Stimulated activated naive CD4-positive, alpha-beta T cell treated with Interleukin-2 at 50 U/mL for 16 hours (primary cell): ENCODE measurements at places on chromosomes 12 and 14.
A peak's percentile ranks its signal among the peaks of the same experiment; 100 is the strongest.

DNA sequence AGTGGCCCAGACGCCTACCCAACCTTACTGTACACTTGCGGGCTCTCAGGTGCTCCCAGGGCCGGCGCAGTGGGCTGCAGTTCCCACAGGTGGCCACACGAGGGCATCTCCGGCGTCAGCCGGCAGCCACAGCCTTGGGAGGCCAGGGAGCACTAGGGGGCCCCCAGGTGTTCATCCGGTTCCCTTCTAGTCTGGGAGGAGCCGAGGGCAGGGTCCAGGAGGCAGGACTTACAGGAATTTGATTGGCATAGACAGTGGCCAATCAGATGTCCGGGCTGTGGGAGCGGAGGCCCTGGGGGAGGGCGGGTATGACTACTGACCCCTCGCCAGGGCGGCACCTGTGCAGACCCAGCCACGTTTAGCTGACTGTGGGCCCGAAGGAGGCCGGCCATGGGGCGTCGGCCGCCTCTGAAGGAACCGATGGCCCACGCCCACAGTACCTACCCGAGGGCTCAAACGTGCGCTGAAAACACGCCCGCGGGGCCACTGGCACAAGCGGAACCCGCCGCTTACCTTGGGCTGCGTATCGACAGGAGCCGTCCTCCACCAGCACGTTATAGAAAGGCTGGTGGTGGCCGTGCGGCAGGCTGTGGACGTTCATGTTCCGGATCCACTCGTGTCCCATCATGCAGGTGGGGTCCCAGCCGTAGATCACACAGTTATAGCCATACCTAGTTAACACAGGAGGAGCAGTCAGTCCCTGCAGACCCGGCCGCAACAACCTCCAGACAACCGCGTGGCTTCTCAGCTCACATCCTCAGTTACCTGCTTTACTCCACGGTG is 34.8 kb downstream of the FBXO21 start:
- DNase-seq: peak; percentile 61

DNA sequence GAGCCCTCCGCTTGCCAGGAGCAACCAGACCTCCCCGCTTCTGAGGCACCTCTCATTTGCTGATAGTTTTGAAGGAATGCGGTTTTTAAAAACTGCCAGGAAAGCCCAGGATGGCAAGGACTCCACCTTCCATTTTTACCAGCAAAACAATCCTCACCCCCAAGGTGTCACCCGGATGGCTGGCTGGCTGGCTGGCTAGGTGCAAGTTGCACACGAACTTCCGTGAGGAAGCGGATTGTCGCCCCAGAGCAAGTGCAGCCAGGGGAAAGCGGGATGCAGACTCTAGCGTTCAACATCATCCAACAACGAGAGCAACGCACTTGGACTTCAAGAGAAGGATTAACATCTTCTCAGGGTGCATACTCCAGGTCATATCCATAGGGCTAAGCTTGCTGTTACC is 125.4 kb downstream of the RIMBP2 start:
- DNase-seq: no peak

GRCh38 chr14:43591776-43592175 is 915.3 kb downstream of the FSCB start:
- no peak for DNase-seq

DNA sequence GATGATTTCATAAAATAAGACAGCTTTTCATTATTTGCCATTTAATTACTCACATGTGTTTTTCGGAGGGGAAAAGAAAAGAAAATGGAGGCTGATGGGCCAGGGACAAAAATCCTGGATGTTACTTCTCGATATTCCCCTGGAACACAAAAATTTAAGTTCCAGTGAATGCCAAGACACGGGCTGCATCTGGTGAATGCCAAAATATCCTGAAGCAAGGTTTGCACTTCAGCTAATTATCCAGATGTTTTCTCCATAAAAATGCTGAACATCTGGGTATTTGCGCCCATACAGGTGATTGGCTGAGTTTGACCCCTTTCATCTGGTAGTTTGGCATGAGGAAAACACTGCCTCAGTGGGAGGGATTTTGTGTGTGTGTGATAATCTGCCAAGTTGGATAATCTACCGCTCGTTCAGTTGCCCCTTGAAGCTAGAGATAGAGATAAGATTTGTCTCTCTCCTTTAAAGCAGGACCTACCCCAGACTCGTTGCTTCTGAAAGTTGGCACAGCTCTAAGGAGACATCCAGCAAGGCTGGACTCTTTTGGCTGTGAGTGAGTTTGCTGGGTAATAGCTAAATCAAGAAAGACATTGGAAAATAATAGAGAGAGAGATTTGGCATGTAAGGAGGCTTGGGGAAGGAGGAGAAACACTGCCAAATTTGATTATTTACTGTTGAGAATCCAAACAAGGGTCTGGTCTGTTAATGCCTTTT is 390.0 kb downstream of the EGLN3 start:
- DNase-seq: no peak

GRCh38 chr12:50606675-50607375 is 102.0 kb downstream of the DIP2B start:
- DNase-seq: no peak

DNA sequence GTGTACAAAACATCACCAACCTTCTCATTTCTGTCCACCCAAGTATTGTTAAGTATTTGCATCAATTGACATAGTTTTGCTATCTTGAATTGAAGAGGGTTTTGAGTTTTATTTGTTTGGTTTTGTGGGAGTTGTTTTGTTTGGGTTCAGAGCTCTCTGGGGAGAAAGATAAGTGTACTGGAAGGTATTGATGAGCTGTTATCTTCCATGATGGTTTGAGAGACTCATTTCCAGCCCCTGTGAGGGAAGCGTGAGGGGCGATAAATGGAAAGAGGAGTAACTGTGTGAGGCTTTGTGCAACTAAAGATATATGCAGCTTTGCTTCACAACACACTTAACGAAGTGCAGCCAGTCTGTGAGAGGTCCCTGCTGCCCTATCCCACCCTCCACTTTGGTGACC is 15.7 kb upstream of the CIPC start:
- no peak for DNase-seq
